Naive thymus-derived CD4-positive, alpha-beta T cell (primary cell): ENCODE measurements at places on chromosomes 1 and 21. TPM values are rescaled to one million over a fixed set of nuclear protein-coding genes. Genes with fewer than 3 reads are reported as not detected.

- no peak overlapping the region for H3K27ac ChIP-seq
- no peak for DNase-seq
- no peaks in the 10 kb centered on the region for H3K27me3 ChIP-seq
Measured at GRCh38 chr21:36422279-36423098, 37.3 kb downstream of the CHAF1B start.

- no peak overlapping the region for H3K27ac ChIP-seq
- no peak overlapping the region for H3K4me3 ChIP-seq
- H3K27me3 ChIP-seq = peaks cover 8% of the 10 kb centered on the region
- no peaks in the 10 kb centered on the region for H3K36me3 ChIP-seq
- no peak for DNase-seq
Measured at GRCh38 chr1:20584890-20585289, 4.0 kb upstream of the CDA start.

GRCh38 chr21:32377991-32378390, 14.8 kb downstream of the URB1 start:
- H3K4me3 ChIP-seq = no peak overlapping the region
- DNase-seq = no peak
- H3K27ac ChIP-seq = no peak overlapping the region
- peaks cover 12% of the 10 kb centered on the region for H3K36me3 ChIP-seq
- no peaks in the 10 kb centered on the region for H3K27me3 ChIP-seq

- H3K27ac ChIP-seq = no peak overlapping the region
- no peaks in the 10 kb centered on the region for H3K27me3 ChIP-seq
- no peak for DNase-seq
- no peaks in the 10 kb centered on the region for H3K4me1 ChIP-seq
- H3K4me3 ChIP-seq = no peak overlapping the region
Measured at GRCh38 chr1:44336668-44337067, 18.4 kb downstream of the ERI3 start.

The OR10Z1 gene
- total RNA-seq = not detected

The EFNA1 gene
- total RNA-seq = 7.3 TPM

The LINGO4 gene
- 0.24 TPM for total RNA-seq

The OR2T35 gene
- not detected for total RNA-seq

The NHLH1 gene
- total RNA-seq = 0.27 TPM
